ENCODE measurements at places on chromosomes 2 and 18. TPM values are rescaled to one million over a fixed set of nuclear protein-coding genes. Genes with fewer than 3 reads are reported as not detected.
A peak's percentile ranks its signal among the peaks of the same experiment; 100 is the strongest.

- H3K4me3 ChIP-seq = no peak overlapping the region
- no peak overlapping the region for H3K27ac ChIP-seq
- peaks cover 18% of the 10 kb centered on the region for H3K4me1 ChIP-seq
- H3K36me3 ChIP-seq = no peaks in the 10 kb centered on the region
- DNase-seq = no peak
Observed at GRCh38 chr2:64447317-64448040, 6.5 kb upstream of the LGALSL start.

DNA sequence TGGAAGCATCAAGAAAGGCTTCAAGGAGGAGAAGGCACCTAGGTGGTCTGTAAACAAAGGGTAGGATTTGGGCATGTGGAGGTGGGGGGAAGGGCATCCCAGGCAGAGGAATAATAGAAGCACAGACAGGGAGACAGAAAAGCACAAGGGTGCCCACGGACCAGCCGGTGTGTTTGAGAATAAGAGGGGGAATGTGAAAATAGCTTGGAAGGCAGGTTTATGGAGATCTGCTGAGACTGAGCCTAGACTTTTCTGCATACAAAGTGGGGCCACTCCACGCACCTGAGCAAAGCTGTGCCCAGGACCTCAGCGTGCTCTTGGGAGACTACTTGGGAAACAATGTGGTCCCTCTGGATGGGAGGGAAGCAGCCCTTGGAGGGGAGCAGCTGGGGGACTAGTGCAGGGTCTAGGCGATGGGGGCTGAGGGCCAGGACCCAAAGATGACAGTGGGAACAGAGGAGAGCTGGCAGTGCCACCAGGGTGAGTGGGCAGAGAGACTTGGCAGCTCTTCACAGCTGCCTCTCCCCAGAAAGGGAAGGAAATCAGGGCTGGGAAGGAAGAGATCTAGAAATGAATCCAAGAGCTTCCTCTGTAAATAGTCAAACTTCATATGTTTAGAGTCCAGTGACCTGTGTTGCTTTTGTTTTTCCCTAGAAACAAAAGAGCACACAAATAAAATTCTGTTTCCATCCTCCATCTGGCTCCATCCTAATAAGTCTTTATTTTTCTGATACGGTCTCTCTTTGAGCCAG, 110.7 kb upstream of the SMAD7 start:
- H3K27ac ChIP-seq = no peak overlapping the region
- no peaks in the 10 kb centered on the region for H3K36me3 ChIP-seq
- peaks cover 12% of the 10 kb centered on the region for H3K4me1 ChIP-seq

CHRND gene
- total RNA-seq = not detected

DNA sequence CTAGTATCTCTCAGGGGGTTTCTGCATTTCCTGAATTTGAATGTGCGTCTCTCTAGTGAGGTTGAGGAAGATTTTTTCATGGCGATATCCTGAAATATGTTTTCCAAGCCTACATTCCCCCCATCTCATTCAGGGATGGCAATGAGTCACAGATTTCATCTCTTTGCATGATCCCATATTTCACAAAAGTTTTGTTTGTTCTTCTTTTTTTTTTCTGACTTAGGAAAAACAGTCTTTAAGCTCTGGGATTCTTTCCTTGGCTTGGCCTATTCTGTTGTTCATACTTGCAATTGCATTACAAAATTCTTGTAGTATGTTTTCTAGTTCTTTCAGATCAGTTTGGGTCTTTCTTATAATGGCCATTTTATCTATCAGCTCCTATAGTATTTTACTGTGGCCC, 136.5 kb downstream of the DSEL start:
- H3K4me1 ChIP-seq = no peaks in the 10 kb centered on the region
- DNase-seq = no peak
- H3K4me3 ChIP-seq = no peak overlapping the region
- H3K36me3 ChIP-seq = no peaks in the 10 kb centered on the region
- no peak overlapping the region for H3K27ac ChIP-seq

DNA sequence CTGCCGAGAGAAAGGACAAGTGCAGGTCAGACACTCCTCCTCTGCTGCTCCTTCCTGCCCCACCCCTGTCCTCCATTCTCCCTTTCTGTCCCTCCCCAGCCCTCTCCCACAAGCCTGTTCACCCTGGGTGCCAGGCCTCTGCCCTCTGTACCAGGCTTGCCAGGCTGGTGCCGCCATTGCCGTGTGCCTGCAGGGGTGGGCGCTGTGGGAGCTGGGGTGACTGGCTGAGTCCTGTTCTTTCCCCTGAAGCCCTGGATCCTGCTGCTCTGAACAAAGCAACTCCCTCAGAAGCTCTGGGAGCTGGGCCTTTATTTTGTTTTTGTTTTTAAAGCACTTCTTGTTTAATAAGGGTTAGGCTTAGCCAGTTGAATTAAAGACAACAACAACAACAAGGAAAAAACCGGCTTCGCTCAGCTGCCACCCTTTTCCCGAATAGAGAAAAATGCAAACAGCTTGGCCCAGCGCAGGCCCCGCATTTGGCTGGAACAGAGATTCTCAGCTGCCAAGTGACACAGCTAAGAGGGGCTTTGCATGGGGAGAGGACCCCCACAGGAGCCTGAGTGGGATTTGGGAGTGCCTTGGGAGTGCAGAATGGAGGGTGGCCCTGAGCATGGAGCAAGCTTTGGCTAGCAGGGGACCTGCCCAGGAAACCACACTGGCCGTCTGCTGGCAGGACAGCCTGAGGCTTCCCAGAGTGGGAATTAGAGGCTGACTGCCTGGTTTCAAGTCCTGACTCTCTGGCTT, 9.1 kb downstream of the PCARE start:
- H3K27me3 ChIP-seq = no peaks in the 10 kb centered on the region
- no peak overlapping the region for H3K4me3 ChIP-seq
- H3K27ac ChIP-seq = peak overlapping the region; percentile 57

GRCh38 chr2:10794876-10795275, 17.7 kb downstream of the PDIA6 start:
- no peaks in the 10 kb centered on the region for H3K4me1 ChIP-seq
- no peak overlapping the region for H3K4me3 ChIP-seq
- H3K27ac ChIP-seq = no peak overlapping the region

GRCh38 chr2:77387324-77387723, 134.9 kb downstream of the LRRTM4 start:
- no peak overlapping the region for H3K27ac ChIP-seq
- no peaks in the 10 kb centered on the region for H3K36me3 ChIP-seq

ACMSD gene
- total RNA-seq = not detected

- H3K27me3 ChIP-seq = no peaks in the 10 kb centered on the region
- H3K36me3 ChIP-seq = no peaks in the 10 kb centered on the region
- peaks cover 23% of the 10 kb centered on the region for H3K4me1 ChIP-seq
Observed at GRCh38 chr2:24832073-24832461, 38.8 kb downstream of the CENPO start.

SLC11A1 gene
- total RNA-seq = not detected

DNA sequence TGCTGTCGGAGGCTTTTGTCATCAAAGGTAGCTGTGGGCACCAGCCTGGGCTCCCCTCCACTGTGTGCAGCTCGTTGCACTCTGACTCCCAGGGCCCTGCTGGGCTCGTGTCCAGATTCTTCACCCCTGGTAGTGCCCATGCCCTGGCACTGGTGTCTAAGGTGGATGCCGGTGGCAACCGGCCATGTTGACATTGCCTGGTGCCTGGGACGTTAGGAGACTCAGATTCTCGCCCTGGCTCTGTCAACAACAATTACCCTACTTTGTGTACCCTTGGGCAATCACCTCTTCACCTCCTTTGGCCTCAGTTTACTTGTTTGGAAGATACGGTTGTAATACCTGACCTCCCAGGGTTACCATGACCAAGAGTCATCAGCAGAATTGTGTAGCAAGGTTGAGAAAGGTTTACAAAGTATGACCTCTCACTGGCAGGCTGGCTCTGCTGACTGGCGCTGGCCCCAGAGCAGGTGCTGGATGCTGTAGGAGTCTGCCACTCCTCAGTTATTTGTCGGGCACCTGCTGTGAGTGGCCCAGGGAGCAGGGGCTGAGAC, 41.5 kb upstream of the MCFD2 start:
- DNase-seq = no peak
- H3K4me1 ChIP-seq = peaks cover 12% of the 10 kb centered on the region
- no peak overlapping the region for H3K4me3 ChIP-seq
- H3K27ac ChIP-seq = no peak overlapping the region
- H3K27me3 ChIP-seq = no peaks in the 10 kb centered on the region
- H3K36me3 ChIP-seq = no peaks in the 10 kb centered on the region

GRCh38 chr2:199207011-199207410, 250.7 kb downstream of the SATB2 start:
- H3K36me3 ChIP-seq = no peaks in the 10 kb centered on the region
- H3K4me3 ChIP-seq = no peak overlapping the region
- no peak overlapping the region for H3K27ac ChIP-seq
- DNase-seq = no peak

DNA sequence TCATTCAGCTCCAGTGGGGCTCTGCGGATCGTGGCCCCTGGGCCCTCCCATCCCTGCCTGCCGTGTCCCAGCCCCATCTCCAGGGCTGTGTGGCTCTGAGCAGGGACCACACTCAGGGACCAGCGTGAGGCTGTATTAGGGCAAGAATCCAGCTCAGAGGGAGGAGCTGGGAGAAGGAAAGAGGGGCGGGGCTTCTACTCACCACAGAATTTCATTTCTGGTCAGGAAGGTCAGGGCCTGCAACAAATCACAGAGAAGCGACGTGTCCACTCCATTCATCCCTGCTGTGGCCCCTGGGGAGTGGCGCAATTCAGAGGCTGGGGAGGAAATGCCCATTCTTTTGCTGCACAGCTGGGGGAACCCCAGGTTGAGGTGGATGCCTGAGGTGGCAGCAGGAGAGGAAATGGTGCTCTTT, 828 bp downstream of the CIB4 start:
- no peak overlapping the region for H3K27ac ChIP-seq
- H3K36me3 ChIP-seq = no peaks in the 10 kb centered on the region
- H3K27me3 ChIP-seq = no peaks in the 10 kb centered on the region
- no peak for DNase-seq

GRCh38 chr2:237358721-237359517, 55.0 kb downstream of the COL6A3 start:
- H3K4me1 ChIP-seq = peaks cover 9% of the 10 kb centered on the region
- no peak for DNase-seq
- H3K36me3 ChIP-seq = no peaks in the 10 kb centered on the region
- no peak overlapping the region for H3K4me3 ChIP-seq

DNA sequence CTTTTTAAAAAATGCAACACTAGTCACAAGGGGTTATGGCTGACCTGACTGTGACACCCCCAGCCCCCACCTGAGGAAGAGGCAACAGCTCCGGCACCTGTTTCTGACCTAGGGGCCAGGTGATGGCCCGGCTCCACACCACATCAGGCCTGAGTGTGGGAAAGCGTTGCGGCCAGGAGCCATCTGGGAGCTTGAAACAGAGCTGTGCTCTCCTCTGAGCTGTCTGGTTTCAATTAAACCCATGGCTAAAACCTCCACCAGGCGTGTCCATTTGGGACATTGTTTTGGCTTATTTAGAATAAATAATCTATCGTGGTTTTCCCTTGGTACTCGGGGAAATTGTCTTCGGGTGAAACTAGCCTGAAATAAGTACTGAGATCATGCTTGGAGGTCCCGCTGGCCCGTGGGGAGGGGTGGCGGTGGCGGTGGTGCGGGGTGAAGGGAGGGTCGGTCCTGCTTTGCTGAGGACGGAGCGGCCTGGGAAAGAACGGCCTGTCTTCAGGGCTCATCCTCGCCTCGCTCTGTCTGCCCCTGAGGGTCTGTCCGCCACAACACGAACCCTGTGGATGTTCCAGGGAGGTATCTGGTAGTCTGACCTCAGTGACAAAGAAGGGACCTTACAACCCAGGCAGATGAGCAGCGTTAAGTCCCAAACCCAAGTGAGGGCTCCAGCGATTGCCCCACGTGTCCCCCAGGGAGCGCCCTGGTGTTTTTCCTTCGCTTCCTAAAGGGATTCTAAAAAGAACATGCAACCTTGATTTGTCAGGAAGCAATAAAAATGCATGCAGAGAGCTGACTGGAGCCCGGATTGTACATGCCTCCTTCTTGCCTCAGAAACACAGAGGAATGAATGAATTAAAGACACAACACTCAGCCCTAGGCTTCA, 58.7 kb downstream of the IL1RL2 start:
- no peak overlapping the region for H3K27ac ChIP-seq
- H3K27me3 ChIP-seq = peaks cover 18% of the 10 kb centered on the region
- no peak overlapping the region for H3K4me3 ChIP-seq
- DNase-seq = no peak

GRCh38 chr2:17709897-17710296, 43.7 kb downstream of the SMC6 start:
- no peak overlapping the region for H3K27ac ChIP-seq
- DNase-seq = no peak
- peaks cover 5% of the 10 kb centered on the region for H3K4me1 ChIP-seq
- H3K36me3 ChIP-seq = peaks cover 25% of the 10 kb centered on the region

GRCh38 chr2:195406886-195407603, 250.0 kb upstream of the SLC39A10 start:
- H3K4me1 ChIP-seq = no peaks in the 10 kb centered on the region
- H3K36me3 ChIP-seq = no peaks in the 10 kb centered on the region
- no peak overlapping the region for H3K27ac ChIP-seq
- no peak for DNase-seq
- H3K4me3 ChIP-seq = no peak overlapping the region

NOP58 gene
- total RNA-seq = 99.4 TPM

GRCh38 chr2:222000326-222000725, 298.5 kb downstream of the PAX3 start:
- no peak overlapping the region for H3K4me3 ChIP-seq
- no peaks in the 10 kb centered on the region for H3K36me3 ChIP-seq
- no peaks in the 10 kb centered on the region for H3K27me3 ChIP-seq
- H3K4me1 ChIP-seq = peaks cover 9% of the 10 kb centered on the region
- H3K27ac ChIP-seq = no peak overlapping the region

DNA sequence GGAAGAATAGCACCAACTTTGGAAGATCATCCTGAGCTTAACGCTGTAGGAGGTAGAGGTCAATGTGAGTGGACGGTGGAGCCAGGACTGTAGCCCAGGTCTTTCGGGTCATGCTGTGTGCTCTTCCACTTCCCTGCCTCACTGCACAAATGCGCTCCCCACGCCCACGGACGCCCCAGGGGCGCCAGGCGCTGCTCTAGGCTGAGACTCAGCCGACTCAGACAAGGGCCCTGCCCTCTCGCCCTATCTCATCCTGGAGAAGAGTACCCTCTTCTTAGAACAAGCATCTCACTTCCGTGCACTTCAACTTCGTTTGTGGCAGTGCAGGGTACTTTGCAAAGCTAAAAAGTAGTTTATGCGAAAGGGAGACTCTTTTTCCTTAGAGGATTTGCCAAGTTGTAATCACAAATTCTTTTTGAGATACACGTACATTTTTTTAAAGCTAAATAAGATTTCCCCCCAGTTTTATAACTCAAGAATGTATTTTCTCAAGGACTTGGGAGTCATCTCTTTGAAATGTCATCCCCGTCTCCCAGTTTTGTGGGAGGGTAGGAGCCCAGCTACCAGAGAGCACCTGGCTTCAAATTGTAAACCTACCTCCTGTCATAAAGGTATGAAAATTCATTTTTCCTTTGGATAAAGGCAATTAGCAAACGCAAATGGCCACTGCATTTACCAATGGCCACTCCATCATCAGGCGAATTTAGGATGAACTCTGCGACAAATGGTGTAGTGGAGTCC, 1.2 kb upstream of the PRELID3A start:
- H3K36me3 ChIP-seq = no peaks in the 10 kb centered on the region
- H3K4me1 ChIP-seq = peaks cover 5% of the 10 kb centered on the region
- peaks cover 39% of the 10 kb centered on the region for H3K27me3 ChIP-seq
- no peak overlapping the region for H3K4me3 ChIP-seq

LDLRAD4 gene
- 0.65 TPM for total RNA-seq

PTPRN gene
- 4.2 TPM for total RNA-seq

All from neural progenitor cell (in vitro differentiated cells).